ENCODE measurements at places on chromosomes 1 and 21. TPM values are rescaled to one million over a fixed set of nuclear protein-coding genes. Genes with fewer than 3 reads are reported as not detected.
A peak's percentile ranks its signal among the peaks of the same experiment; 100 is the strongest.

- DNase-seq = no peak
These were observed 4.5 kb downstream of the OVAAL start for GRCh38 chr1:180563026-180563827.

GRCh38 chr1:110463725-110464124, 12.8 kb downstream of the PROK1 start:
- no peak for DNase-seq

DNA sequence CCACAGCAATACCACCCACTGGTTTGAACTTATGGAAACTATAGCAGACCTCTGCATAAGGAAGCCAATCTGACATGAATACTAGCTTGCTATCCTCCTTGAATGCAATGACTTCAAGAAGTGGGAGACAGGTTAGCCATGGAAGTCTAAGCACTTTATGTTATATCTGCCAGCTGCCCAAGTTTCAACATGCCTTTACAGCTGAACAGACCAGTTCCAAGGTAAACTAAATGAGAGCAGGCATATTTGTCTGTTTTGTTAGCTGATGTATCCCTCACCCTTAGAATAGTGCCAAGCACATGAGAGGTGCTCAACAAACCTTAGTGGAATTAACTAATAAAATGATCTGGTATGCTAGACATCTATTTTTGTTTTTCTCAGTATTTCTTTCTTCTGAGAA, 65.1 kb downstream of the ALG14 start:
- peak; percentile 88 for DNase-seq

DNA sequence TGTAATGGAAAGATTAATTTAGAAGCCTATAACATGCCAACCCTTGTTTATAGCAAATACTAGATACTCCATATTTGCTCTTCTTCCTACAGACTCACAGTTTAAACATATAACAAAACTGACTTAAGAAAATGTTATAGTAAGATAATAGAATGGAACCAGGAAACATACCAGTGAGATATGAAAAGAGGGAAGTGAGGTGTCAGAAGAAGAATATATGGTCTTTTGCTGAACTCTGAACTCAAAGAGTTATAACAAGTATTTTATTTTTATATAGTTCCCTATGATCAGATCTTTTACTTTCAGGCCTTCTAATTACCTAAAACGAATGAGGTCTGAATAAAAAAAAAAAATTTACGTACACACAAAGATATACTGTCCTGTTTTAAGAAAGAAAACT, 20.9 kb downstream of the TMED5 start:
- no peak for DNase-seq

- DNase-seq = no peak
These were observed 16.9 kb upstream of the COL18A1 start for GRCh38 chr21:45388011-45388521.

- DNase-seq = no peak
These were observed 5.0 kb downstream of the MTR start for GRCh38 chr1:236800002-236800620.

- no peak for DNase-seq
These were observed 28.0 kb upstream of the LSS start for GRCh38 chr21:46256501-46256994.

- DNase-seq = no peak
These were observed 83.4 kb downstream of the SNRPE start for GRCh38 chr1:203944651-203945404.

DNA sequence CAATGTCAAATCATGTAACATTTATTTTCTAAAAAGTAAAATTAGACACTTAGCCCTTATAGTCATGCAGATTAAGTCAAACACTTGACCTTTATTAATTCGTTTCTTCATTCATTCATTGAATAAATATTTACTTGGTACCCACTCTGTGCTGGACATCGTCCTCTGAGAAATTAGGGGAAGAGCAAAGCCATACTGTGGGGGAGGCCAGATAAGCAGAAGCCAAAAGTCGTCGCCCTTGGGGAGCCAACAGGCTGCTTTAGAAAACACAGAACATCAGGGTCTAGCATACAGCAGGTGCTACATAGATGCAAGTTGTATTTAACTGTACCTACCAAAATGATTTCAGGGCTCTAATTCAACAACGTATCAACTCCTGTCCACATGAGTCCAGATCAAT, 66.1 kb upstream of the PROX1 start:
- DNase-seq = no peak

- no peak for DNase-seq
These were observed 29.0 kb upstream of the PLA2G2A start for GRCh38 chr1:20008391-20008841.

DNA sequence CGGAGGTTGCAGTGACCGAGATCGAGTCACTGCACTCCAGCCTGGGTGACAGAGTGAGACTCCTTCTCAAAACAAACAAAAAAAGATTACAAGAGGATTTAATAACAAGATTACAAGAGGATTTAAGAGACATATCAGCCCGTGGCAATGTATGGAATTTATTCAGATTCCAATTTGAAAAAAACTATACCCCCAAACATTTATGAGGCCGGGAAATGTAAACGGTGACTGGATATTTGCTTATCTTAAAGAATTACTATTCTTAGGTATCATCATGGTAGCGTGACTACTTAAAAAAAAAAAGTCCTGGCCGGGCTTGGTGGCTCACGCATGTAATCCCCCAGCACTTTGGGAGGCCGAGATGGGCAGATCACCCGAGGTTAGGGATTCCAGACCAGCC, 21.2 kb upstream of the ELK4 start:
- DNase-seq = no peak

GRCh38 chr1:23470282-23471070, 13.5 kb downstream of the ASAP3 start:
- DNase-seq = no peak

DNA sequence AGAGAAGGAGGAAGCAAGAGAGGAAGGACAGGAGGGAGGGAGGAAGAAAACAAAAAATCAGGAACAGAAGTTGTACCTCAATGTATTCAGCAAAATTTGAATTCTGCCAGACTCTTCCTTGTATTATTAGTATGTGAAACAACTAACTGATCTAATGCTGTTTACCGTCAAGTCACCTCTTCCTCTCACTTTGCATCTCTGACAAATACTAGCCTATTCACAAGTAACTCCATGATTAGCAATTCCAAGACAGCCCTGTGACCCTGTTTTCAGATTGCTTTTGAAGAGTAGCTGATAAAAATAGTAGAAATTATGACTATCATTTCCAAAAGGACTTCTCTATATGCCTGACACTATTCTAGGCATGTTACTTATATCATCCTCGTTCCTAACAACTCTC, 445.4 kb downstream of the NEGR1 start:
- DNase-seq = no peak

DNA sequence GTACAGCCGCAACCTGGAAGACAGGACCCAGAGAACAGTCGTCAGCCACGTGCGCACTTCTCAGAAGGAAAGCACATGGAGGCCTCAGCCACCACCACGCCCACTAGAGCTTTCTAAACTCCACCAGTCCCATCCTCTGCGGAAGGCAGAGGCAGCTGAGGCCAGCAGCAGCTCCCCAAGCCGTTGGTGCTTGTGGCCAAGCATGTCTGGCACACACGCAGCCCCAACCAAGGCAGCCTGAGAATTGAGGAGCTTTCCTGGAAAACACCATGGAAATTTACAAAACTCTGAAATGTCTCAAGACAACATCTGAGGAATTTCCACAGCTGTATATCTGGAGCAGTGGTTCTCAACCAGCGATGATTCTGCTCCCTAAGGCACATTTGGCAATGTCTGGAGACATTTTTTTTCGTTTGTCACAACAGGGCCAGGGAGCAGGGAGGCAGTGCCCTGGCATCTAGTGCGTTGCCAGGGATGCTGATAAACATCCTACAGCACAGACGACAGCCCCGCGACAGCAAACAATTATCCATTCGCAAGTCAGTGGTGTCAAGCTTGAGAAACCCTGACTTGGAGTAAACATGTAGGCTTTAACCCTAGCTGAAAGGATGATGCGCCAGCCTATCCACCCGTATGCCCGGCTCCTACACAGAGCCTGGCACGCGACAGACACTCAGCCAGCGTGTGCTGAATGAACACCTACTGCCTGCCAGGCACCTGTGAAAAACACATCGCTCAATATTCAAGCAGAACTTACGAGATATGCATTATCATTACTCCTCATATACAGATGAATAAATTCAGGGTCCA, 24.7 kb downstream of the NPHP4 start:
- DNase-seq = no peak

- DNase-seq = no peak
These were observed 156.6 kb downstream of the SIPA1L2 start for GRCh38 chr1:232473324-232473723.

GRCh38 chr1:11307852-11308251, 34.9 kb downstream of the UBIAD1 start:
- no peak for DNase-seq

DNA sequence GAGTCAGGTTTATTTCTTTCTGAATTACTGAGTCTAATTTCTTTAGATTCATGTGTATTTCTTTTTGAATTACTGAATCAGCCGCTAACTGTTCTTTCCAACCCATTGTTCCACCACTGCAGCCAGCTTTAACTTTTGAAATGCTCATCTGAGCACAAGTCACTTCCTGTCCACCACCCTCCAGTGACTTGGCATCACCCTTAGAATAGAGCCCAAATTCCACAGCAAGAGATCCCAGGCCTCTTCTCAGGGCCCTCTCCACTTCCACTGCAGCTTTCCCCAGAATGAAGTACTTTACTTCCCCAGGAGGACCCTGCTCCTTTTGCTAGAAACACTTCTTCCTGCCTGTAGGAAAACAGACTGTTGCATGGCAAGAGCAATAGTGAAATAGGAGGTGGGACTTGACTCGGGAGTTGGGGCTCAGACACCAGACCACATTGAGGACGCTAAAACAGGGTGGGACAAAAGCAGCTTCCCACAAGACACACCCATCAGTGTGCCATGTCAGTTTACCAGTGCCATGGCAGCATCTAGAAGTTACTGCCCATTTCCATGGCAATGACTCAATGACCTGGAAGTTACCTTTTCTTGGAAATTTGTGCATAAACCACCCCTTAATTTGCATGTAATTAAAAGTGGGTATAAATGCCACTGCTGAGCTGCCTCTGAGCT, 56.5 kb upstream of the ADAR start:
- no peak for DNase-seq

DNA sequence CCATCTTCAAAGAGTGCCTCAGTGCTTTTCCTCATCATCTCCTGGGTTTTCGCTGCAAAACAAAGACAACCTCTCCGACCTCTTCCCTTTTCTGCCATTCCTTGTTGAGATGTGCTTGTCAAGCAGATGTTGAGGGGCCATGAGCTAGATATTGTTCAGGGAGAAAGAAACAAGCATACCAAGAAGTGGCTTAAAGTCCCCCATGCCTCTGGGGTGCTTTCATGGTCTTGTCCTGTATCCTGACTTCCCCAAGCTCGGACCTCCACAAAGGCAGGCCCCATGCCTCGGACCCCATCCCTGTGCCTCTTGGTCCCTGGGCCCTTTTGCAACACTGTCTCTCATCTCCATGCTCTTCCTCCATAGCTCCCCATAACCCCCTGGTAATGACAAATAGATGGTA, 103.8 kb downstream of the C1orf94 start:
- no peak for DNase-seq

DNA sequence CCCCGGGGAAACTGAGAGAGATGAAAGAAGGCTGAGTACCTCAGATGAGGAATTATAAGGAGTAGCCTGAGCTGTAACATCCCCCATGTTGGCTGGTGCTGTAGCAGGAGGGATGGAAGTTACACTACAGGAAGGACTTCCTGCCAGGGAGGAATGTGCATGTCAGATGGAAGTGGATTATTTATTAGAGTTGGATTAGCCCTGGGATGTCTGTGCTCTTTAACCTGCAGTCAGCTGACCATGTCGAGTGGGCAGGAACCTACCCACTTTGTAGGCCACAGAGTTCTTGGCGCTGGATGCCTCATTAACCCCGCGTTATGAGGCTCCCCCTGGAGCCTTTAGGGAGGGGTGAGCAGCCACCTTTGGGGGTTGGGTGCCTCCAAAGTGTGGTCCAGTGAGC, 757 bp upstream of the SEMA4A start:
- no peak for DNase-seq

GRCh38 chr1:15765495-15766194, 7.0 kb downstream of the FBLIM1 start:
- DNase-seq = no peak

DNA sequence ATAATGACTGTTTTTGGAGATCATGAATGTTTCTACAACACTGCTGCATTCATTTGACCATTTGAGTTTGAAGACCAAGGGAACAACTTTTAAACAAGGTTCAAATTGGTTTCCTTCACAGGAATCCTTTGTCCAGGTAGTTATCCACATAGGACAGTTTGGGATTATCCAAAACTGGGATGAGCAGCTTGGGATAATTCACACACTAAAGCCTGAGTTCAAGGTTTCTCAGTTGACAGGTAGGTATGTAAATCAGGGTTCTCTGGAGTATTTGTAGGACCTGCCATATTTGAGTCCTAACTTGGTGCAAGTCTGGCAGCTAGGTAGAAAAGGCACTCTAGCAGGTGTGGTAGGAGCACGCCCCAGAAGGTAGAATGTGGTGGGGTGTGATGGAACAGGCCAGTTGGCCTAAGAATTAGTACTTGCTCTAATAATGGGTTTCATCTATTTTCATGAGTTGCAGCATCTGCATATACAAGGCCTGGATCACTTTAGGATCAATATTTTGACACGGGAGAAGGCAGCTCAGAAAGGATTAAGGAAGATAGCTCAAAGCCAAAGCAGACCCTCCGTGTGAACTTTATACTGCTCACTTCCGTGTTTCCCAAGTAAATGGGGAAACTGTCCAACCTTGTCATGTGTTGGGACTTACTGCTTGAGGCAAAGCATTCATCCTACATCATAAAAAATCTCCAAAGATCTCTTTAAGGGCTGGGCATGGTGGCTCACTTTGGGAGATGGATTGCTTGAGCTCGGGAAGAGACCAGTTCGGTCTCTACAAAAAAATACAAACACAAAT, 14.1 kb upstream of the RAB42 start:
- no peak for DNase-seq

DNA sequence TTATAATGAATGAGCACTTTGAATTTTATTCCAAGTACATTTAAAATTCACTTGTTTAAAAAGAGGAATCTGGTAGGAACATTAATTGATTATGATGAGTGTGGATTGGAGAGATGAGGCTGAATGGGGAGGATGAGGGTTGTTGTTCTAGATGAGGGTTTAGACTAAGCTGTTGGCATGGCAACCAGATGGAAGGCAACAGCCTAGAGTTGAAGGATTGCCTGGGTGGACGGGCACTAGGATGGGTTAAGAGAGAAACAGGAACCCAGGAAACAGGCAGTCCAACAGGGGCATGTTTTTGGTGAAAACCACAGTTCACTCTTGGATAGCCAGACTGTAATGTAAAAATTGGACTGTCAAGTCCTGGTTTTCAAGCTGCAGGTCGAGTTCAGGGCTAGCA, 125.5 kb downstream of the CHRM3 start:
- DNase-seq = no peak

- no peak for DNase-seq
These were observed 82.4 kb upstream of the PLPPR4 start for GRCh38 chr1:99181892-99182291.

GRCh38 chr21:25608044-25608737, 910 bp upstream of the MRPL39 start:
- DNase-seq = peak; percentile 74

- DNase-seq = no peak
These were observed 79.7 kb upstream of the CACYBP start for GRCh38 chr1:174920093-174920492.

OXCT2 gene
- 4.9 TPM for total RNA-seq

KCNJ9 gene
- 0.51 TPM for total RNA-seq

GBP5 gene
- 5.8 TPM for total RNA-seq

RBBP5 gene
- 15.0 TPM for total RNA-seq

SLC1A7 gene
- 1.8 TPM for total RNA-seq

ARHGEF16 gene
- 25.4 TPM for total RNA-seq

DESI2 gene
- 25.3 TPM for total RNA-seq

SPRR2G gene
- total RNA-seq = not detected

All from prostate gland (tissue), 2 donors.